ENCODE measurements at places on chromosomes 6 and 20. TPM values are rescaled to one million over a fixed set of nuclear protein-coding genes. Genes with fewer than 3 reads are reported as not detected.
A peak's percentile ranks its signal among the peaks of the same experiment; 100 is the strongest.

- ATAC-seq: no peak
Observed at GRCh38 chr20:51258582-51259165, 235.8 kb upstream of the KCNG1 start.

- no peak for ATAC-seq
Observed at GRCh38 chr6:41058783-41059181, 5.8 kb downstream of the APOBEC2 start.

GRCh38 chr6:70651326-70651905 lies 16.3 kb upstream of the SMAP1 start:
- no peak for ATAC-seq

DNA sequence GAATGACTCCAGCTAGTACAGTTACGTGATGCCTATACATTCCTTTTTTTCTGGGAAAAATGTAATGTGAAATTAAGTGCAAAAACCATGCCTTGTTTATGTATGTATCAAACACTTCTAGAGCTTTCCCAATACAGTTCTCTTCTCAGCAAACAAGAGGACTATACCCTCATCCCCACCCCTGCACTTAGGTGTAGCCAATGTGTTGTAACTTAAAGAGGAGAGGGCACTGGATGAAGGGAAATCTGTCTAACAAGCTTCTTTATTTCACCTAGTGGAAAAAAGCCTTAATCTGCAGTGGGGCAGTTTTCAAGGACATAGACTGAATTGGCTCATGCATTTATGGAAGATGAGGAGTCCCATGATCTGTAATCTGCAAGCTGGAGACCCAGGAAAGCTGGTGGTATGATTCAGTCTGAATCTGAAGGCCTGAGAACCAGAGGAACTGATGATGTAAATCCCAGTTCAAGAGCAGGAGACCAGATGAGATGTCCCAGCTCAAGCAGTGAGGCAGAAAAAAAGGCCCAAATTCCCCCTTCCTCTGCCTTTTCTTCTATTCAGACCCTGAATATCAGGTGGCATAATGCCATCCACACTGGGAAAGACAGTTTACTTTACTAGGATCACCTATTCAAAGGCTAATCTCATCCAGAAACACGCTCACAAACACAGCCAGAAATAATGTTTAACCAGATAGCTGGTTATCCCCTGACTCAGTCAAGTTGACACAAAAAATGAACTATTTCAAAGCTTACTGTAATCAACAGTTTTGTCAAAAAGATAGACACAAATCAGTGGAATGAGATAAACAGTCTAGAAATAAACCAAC lies 25.8 kb upstream of the SLC17A3 start:
- ATAC-seq: no peak

DNA sequence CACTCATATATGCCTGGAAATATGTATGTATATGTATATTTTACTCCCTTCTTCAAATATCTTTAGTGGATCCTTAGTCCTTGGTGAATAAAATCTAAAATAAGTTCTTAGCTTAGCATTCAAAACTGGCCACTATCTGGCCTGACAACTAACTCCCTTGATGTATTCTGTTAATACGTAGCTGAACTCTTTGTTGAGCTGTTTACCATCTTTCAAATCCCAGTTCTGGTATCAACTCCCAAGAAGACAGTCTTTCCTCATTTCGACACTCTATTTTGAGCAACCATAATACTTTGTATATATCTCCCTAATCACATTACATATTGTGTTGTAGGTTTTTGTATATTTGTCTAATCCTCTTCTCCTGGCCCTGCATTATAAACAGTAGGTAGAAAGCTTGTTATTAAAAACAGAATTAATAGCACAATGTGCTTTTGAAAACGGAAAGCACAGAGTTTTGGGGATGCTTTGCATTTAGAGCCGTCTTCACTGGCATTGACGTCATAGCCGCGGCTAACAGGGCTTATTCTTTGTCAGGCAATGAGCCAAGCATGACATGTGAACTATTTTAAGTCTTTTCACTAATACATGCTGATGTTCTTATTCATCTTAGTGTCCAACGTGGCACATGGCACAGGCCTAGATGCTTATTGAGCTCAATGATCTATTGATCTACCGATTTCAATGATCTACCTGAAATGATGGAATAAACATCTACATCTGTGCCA lies 47.2 kb upstream of the CCN2 start:
- ATAC-seq: peak; percentile 43

GRCh38 chr6:55566036-55566710 lies 12.8 kb downstream of the HMGCLL1 start:
- no peak for ATAC-seq

GRCh38 chr6:110589865-110590513 lies 113.6 kb upstream of the SLC22A16 start:
- ATAC-seq: no peak

TMEM217 gene
- total RNA-seq: 0.40 TPM

SNRNP48 gene
- 18.9 TPM for total RNA-seq

MED23 gene
- 16.9 TPM for total RNA-seq

ADGRF5 gene
- total RNA-seq: 11.7 TPM

PDYN gene
- total RNA-seq: not detected

E2F3 gene
- 5.0 TPM for total RNA-seq

C20orf144 gene
- total RNA-seq: not detected
